ENCODE measurements at places on chromosomes 12 and 14. TPM values are rescaled to one million over a fixed set of nuclear protein-coding genes. Genes with fewer than 3 reads are reported as not detected.

- DNase-seq, result no peak
Observed at GRCh38 chr12:59649203-59649602, 53.4 kb downstream of the SLC16A7 start.

KRT78 gene
- not detected for total RNA-seq

DNA sequence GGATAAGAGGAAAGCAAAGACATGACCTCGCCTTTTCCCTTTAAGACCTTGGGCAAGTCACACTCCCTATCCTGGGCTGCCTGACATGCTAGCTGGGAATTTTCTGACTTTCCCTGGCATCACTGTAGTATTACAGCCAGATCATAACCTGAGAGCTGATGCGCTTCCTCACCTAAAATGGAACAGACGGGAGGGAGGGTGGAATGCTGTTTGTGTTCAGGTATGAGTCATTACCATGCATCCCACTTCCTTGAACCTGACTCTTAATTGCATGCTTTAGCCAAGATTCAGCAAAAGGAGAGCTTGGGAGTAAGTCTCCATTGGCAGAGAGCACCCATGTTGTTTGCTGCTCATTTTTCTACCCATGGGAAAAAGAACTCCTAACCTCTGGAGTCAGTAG lies 156.5 kb downstream of the KCNK10 start:
- no peak for DNase-seq

DNA sequence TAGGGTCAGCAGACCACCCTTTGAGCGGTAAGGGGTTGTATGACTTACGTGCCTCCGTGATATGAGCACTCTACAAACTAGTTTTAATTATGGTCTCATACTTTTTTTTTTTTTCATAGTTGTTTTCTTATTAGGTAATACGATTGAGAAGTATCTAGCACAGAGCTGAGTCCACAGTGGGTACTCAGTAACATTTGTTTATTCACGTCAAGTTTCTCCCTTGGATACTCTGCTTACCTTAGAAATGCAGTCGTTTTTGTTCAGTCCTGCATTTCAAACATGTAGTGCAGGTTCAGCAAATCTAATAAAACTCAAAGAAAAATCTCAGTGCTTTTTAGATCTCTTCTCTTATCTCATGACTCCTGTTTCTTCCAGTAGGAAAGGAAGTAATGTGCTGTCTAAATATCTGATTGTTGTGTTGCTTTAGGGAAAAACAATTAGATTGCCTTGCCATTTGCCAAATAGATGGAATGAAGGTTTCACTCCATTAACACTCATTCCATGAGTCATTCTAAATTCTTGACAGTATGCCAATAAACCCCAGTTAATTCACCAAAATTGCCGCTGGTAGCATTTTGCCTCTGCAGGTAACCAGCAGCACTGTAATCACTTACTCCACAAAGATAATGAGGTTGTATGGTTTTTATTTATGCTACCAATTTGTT lies 118.9 kb downstream of the PTCSC3 start:
- DNase-seq, result no peak

DNA sequence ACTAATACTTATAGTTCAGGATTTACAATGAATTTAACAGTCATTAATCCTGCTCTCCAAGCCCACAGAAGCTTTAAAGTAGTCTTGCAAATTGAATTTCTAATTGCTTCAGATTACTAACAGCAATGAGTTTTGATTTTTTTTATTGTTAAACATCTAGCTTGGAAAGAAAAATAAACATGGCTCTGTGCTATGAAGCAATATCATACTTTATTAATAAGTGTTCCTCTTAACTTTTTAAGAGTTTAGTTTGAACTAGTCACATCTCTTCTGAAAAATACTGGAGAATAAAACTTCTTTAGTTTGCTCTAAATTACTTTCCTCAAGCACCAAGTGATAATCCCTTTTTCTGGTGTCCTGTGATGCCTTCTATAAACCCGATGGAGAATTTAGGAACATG lies 250.2 kb downstream of the TRHDE start:
- DNase-seq, result no peak

CCDC177 gene
- 0.06 TPM for total RNA-seq

DNA sequence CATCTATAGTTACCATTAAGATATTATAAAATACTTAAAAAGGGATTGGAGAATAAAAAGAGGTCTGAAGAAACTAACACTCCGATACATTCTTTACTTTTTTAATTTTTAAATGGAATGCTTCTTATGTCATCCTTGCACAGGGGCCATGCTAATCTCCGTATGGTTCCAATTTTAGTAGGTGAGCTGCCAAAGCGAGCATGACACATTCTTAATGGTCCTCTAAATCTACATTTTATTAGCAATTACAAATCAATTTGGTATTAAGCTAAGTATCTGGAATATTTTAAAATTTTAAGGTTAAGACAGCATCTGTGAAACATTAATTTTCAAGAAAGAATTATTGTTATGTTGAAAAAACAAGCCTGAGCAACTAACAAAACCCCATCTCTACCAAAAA lies 6.2 kb upstream of the ARID4A start:
- no peak for DNase-seq

DNA sequence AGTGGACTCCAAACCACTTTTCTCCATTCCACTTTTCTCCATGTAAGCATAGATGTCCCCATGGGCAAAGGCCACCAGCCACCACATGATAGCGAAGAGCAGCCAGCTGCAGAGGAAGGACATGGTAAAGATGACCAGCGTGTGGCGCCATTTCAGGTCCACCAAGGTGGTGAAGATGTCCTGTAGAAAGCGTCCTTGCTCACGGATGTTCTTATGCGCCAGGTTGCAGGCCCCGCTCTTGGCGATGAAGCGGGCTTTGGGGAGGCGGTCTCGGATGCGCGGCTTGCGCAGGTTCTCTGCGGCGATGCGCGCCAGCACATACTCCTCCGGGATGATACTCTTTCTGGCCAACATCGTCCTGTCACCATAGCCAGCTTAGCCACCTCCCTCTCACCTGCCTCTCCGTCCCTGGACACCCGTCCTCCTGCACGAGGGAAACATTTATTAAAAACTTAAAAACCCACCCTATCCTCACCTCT lies 1.2 kb downstream of the KCNJ8 start:
- peak; percentile 29 for DNase-seq

DNA sequence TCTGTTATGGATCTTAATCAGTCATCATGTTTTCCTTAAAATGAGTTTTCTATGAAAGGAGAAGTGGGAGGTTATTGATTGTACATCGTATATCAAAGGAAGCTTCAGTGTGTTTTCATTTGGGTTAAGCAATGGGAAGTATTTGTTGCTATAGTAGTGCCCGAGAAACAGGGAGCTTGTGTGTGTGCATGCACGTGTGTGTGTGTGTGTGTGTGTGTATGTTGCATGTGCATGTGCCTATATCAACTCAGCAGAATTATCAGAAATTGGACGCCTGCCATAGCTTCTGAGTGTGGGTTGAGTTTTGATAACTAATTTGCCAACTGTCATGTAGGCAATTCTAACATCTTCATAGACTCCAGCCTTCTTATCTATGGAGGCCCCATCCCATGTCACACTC lies 246.1 kb upstream of the CRY1 start:
- no peak for DNase-seq

- DNase-seq, result no peak
Observed at GRCh38 chr12:51908876-51909592, 1.7 kb downstream of the ACVRL1 start.

WNT1 gene
- total RNA-seq, result not detected

DNA sequence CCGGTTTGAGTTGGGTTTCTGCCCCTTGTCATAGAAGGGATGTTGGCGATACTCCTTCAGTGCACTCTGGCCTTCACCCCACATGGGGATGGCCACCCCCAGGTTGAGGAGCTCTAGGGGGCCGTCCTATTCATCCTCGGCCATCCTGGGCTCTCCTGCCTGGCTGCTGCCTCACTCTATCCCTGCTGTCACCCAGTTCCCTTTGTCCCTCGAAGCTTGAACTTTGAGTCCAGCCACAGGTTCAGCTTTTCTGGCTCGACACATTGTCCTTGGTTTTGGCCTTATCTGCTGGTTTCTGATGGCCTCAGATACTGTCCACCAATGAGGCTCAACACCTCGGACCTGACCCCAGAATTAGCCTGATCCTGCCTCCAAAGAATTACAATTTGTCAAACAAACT lies 58.6 kb downstream of the C14orf132 start:
- DNase-seq, result no peak

GRCh38 chr12:119036878-119037825 lies 55.8 kb downstream of the SRRM4 start:
- peak; percentile 64 for DNase-seq

GRCh38 chr12:66947119-66947518 lies 268.2 kb upstream of the GRIP1 start:
- no peak for DNase-seq

Data from SJCRH30 (cell line).